ENCODE measurements at places on chromosomes 7 and 10.

DNA sequence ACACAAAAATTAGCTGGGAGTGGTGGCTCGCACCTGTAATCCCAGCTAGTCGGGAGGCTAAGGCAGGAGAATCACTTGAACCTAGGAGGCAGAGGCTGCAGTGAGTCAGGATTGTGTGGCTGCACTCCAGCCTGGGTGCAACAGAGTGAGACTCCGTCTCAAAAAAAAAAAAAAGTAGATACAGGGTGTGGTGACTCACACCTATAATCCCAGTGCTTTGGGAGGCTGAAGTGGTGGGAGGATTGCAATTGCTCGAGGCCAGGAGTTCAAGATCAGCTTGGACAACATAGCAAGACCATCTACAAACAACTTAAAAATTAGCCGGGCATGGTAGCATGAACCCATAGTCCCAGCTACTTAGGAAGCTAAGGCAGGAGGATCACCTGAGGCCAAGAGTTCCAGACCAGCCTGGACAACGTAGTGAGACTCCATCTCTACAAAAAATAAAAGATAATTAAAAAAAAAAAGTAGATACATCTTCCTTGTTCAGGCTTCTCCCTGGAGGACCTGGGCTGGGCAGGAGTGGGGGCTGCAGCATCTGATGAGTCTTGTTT is 2.0 kb downstream of the MOSPD3 start:
- DNase-seq = no peak

DNA sequence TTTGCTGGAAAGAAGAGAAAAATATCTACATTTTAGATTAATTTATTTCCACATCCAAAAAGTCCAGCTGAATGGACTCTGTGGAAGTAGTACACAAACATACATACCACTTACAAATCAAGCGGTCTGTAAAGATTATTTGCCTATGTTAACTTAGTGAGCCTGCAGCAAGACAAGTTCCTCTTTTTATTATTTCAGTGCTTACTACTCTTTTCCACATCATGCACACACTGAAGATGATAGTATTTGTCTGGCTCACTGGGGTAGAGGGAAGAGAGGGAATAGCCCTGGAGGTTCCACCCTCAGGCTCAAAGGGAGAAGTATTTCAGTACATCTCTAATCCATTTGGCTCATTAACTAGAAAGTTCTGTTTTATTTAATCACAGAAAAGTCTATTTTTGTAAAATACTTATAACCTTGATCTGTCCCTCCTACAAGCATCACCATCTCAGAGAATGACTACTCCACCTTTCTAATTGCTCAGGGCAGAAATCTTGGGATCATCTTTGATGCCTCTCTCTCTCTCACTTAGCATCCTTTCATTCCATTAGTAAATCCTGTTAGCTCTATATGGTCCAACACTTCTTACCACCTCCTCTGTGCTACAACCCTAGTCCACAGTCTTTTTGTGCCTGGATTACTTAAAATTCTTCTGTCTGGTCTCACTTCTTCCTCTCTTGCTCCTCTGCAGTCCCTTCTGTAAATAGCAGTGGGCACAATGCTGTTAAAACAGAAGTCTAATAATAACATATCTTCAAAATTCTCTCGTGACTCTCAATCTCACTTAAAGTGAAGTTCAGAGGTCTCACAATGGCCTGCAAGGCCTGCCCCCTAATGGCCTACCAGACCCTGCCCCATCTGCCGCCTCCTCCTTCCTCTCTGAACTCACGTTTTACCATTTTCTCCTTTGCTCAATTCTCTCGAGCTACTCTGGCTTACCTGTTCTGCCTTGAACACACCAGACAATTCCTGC is 64.3 kb upstream of the CCDC6 start:
- DNase-seq = no peak

DNA sequence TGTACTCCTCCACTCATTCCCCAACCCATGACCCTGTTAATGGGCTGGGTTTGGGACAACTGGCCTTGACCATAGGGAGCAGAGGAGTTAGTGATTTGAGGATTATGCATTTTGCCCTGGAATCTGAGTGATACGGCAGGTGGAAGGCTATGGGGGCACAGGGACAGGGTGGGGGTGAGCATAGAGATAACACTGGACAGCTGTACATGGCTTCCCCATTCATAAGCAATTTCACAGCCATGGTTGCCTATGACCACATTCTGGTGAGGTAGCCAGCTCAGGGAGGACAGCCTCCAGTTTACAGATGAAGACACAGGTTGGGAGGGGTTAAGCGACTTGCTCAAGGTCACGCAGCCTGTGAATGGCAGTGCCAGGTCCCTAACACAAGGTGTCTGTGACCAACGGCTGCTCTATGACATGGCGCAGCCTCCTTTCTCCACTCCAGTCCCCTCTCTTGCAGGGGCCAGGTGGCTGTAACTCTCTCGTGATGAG is 319.5 kb downstream of the PLXNA4 start:
- DNase-seq = no peak

- DNase-seq = no peak
Observed at GRCh38 chr7:30181736-30182522, 47.1 kb downstream of the MTURN start.

GRCh38 chr7:116862951-116863670 is 724 bp downstream of the CAPZA2 start:
- peak; percentile 41 for DNase-seq

- DNase-seq = no peak
Observed at GRCh38 chr10:70139151-70139996, 6.7 kb upstream of the AIFM2 start.

- no peak for DNase-seq
Observed at GRCh38 chr7:116354171-116354545, 143.8 kb downstream of the TES start.

DNA sequence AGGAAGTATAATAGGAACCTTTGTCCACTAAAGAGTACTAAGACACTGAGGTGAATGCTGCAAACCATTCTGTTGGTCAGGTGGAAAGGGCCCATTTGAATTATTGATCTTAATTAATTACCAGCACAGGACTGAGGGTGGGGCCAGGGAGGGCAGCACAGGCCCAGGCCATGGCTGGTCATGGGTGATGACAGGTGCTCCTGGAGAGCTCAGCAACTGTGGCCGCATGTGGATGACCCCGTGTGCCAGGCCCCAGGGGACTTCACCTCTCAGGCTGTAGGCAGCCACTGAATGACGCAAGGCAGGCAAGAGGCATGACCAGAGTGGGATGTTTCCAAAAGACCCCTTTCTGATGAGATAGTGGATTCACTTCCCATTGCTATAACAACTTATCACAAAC is 54.2 kb downstream of the HECW1 start:
- DNase-seq = no peak

DNA sequence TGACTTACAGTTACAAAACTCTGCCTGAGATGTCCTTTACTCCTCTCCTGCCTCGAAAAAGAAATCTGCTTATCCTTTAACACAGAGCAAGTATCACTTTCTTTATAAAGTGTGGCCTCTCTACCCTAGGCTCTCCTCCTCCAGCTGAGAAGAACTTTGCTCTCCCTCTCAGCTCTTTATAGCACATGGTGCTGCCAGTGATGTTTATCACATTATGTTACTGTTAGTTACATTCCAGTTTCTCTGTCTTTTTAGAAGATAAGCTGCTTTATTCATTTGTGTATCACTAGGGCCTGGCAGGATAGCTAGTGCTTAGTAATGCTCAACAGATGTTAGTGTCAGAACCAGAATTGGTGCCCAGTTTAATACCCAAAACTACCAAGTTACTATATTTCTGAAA is 41.1 kb upstream of the TMEM229A start:
- DNase-seq = no peak

GRCh38 chr7:108136191-108136688 is 6.1 kb upstream of the LAMB4 start:
- no peak for DNase-seq

DNA sequence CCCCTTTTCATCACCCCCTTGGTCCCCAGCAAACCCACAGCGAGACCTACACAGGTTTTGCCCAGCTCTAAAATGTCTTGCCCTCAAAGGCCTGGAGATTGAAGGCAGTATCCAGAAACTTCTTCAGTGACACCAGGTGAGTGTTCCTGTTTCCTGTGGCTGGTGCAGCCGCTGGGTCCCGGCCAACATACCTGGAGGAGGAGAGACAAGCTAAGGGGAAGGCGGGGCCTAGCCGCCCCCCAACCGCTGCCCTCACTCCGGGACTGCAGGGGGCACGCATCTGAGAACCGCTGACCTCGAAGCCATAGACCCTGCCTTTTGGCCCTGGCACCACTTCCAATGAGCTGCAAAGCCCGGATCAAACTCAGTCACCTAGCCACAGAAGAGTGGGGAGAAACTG is 27.0 kb downstream of the OGDHL start:
- no peak for DNase-seq

- DNase-seq = no peak
Observed at GRCh38 chr10:111595173-111595572, 518.3 kb downstream of the ADRA2A start.

DNA sequence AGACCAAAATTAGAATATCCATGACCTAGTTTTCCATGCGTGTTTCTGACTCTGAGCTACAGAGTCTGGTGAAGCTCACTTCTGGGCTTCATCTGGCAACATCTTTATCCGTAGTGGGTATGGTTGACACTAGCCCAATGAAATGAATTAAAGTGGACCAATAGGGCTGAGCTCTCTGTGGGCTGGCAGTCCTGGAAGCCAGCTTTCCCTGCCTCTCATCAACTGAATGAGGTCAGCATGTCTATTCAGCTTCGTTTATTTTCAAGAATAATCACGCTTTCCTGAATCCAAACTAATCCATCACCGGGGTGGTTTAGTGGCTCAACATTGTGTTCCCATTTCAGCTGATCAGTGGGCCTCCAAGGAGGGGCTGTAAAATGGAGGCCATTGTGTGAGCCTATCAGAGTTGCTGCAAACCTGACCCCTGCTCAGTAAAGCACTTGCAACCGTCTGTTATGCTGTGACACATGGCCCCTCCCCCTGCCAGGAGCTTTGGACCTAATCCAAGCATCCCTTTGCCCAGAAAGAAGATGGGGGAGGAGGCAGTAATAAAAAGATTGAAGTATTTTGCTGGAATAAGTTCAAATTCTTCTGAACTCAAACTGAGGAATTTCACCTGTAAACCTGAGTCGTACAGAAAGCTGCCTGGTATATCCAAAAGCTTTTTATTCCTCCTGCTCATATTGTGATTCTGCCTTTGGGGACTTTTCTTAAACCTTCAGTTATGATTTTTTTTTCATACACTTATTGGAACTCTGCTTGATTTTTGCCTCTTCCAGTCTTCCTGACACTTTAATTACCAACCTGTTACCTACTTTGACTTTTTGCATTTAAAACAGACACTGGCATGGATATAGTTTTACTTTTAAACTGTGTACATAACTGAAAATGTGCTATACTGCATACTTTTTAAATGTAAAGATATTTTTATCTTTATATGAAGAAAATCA is 35.5 kb downstream of the CAV1 start:
- no peak for DNase-seq

- DNase-seq = no peak
Observed at GRCh38 chr10:104296687-104297436, 27.9 kb downstream of the GSTO2 start.

GRCh38 chr10:85667638-85668233 is 698.9 kb downstream of the GRID1 start:
- DNase-seq = no peak

- no peak for DNase-seq
Observed at GRCh38 chr10:120051671-120052070, 159.1 kb downstream of the SEC23IP start.

- DNase-seq = no peak
Observed at GRCh38 chr7:116554436-116554835, 29.6 kb downstream of the CAV1 start.

Data from NCI-H510A (cell line).